ENCODE measurements at places on chromosomes 6 and 20.

- no peak for DNase-seq
Measured at GRCh38 chr6:8000188-8000596, 64.0 kb downstream of the BLOC1S5 start.

- no peak for DNase-seq
Measured at GRCh38 chr6:68247782-68248181, 387.3 kb upstream of the ADGRB3 start.

GRCh38 chr20:54611708-54612412 lies 136.5 kb downstream of the DOK5 start:
- no peak for DNase-seq

- no peak for DNase-seq
Measured at GRCh38 chr6:3355358-3356055, 96.8 kb downstream of the PSMG4 start.

GRCh38 chr6:149087898-149088297 lies 229.6 kb upstream of the TAB2 start:
- no peak for DNase-seq

DNA sequence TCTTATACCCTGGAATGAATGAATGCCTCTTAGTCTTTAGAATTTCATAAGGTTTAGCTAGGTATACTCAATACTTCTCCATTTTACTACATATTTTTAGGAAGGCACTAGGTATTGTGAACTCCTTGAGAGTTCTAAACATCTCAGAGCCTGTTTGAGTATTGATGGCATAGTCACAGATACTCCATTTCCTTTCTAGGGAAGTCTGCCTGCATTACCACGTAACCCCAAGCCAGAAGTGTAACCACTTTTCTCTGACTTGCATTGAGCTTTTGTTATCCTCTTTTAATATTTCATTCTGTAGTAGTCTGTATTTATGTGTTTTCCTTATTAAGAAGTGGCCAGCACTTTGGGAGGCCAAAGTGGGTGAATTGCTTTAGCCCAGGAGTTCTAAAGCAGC lies 12.2 kb downstream of the TOP1 start:
- no peak for DNase-seq

DNA sequence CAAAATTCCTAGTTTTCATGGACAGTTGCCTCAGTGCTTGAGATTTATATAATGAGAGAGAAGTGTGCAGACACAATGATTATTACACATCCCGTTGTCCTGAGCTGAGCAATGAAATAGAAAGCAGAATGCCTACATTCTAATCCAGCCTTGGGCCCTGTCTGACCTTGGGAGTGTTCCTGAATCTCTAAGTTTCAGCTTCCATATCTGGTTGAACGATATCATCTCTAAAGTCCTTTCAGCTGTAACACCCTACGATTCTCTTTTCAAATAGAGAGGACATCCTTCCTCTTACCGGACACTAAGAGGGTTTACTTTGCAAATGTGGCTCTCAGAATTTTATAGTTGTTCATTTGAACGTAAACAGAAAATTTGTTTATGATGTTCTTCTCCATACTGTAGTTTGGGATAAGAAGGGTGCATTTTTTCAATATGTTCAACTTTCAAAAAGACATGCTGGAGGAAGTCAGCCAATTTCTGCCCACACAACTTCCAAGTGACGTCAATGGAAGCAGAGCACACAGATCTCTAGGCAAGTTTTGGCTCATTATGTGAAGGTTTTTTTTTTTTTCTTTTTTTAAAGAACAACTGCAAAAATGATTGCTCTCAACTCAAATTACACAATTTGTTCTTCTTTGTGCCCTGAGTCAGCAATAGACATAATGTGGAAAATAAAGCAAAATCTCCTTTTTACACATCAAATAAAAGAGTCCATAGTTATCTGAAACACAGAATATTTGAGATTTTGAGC lies 50.4 kb downstream of the PDE7B start:
- DNase-seq: no peak

GRCh38 chr6:26071135-26071534 lies 16.1 kb upstream of the HFE start:
- no peak for DNase-seq

- DNase-seq: no peak
Measured at GRCh38 chr6:71280701-71281100, 7.9 kb upstream of the OGFRL1 start.

- no peak for DNase-seq
Measured at GRCh38 chr6:169293196-169293595, 39.5 kb upstream of the THBS2 start.

- no peak for DNase-seq
Measured at GRCh38 chr6:167559675-167560479, 235.0 kb downstream of the TTLL2 start.

- peak; percentile 77 for DNase-seq
Measured at GRCh38 chr6:168132531-168133167, 53.6 kb upstream of the FRMD1 start.

DNA sequence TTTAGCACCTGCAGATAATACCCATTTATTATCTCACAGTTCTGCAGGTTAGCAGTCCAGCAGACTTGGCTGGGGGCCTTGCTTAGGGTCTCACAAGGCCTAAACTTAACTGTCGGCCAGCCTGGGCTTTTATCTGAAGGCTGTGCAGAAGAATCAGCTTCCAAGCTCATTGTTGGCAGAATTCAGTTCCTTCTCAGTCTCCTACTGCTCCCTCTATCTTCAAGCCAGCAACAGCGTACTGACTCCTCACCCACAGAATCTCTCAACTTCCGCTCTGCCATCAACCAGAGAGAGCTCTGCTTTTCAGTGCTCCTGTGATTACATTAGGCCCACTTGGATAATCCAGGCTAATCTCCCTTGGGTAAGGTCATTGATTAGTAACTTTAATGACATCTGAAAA lies 30.2 kb upstream of the NHSL1 start:
- no peak for DNase-seq

- no peak for DNase-seq
Measured at GRCh38 chr20:25692499-25692898, 4.2 kb downstream of the ZNF337 start.
